Panc1 (cell line): ENCODE measurements at places on chromosomes 12 and 14. TPM values are rescaled to one million over a fixed set of nuclear protein-coding genes. Genes with fewer than 3 reads are reported as not detected.

NDRG2 gene
- 1.6 TPM for total RNA-seq

- no peaks in the 10 kb centered on the region for H3K36me3 ChIP-seq
- no peaks in the 10 kb centered on the region for H3K27me3 ChIP-seq
- no peak overlapping the region for H3K4me3 ChIP-seq
- no peak overlapping the region for H3K27ac ChIP-seq
These were observed 25.9 kb downstream of the CEP83 start for GRCh38 chr12:94433744-94434143.

FAIM2 gene
- 0.49 TPM for total RNA-seq

CLEC6A gene
- not detected for total RNA-seq

GRCh38 chr14:31263485-31264133, 56.0 kb upstream of the HECTD1 start:
- DNase-seq: peak; percentile 73
- no peak overlapping the region for H3K27ac ChIP-seq
- H3K4me1 ChIP-seq: no peaks in the 10 kb centered on the region; the same call in 1 of the 2 replicates
- no peaks in the 10 kb centered on the region for H3K27me3 ChIP-seq
- no peak overlapping the region for H3K4me3 ChIP-seq
- no peaks in the 10 kb centered on the region for H3K36me3 ChIP-seq

GRCh38 chr12:54558311-54558710, 8.9 kb downstream of the PDE1B start:
- no peak for DNase-seq
- H3K4me1 ChIP-seq: no peaks in the 10 kb centered on the region
- peaks cover 39% of the 10 kb centered on the region for H3K27me3 ChIP-seq
- H3K4me3 ChIP-seq: no peak overlapping the region

GRCh38 chr12:71958457-71958856, 19.8 kb downstream of the TPH2 start:
- H3K4me1 ChIP-seq: no peaks in the 10 kb centered on the region
- H3K27me3 ChIP-seq: no peaks in the 10 kb centered on the region; the same call in 1 of the 2 replicates
- no peak overlapping the region for H3K27ac ChIP-seq
- no peak for DNase-seq
- H3K36me3 ChIP-seq: no peaks in the 10 kb centered on the region

- no peak for DNase-seq
- H3K4me1 ChIP-seq: no peaks in the 10 kb centered on the region
- H3K36me3 ChIP-seq: no peaks in the 10 kb centered on the region
- H3K27ac ChIP-seq: no peak overlapping the region
- no peaks in the 10 kb centered on the region for H3K27me3 ChIP-seq
These were observed 69.2 kb downstream of the NTN4 start for GRCh38 chr12:95721320-95721719.

DNA sequence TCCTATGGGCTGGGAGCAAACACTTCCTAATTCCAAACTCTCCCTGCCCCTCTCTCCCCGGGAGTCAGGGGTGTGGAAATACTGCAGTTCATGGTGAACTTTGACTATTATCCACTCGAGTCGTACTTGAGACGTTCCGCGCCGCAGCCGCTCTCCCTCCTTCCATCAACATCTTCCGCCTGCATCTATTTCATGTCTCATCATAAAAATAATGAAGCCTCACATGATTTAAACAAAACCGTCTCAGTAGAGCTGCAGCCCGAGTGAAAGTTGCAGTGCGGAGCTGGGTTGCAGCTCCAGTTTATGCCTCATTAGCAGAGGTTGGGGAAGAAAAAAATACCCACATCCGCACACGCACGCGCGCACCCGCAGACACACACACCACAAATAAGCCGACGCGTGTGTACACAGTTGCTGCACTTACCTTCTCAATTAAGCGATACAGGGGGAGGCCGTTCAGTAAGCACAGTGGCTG, 283 bp downstream of the LMO3 start:
- no peaks in the 10 kb centered on the region for H3K36me3 ChIP-seq
- no peaks in the 10 kb centered on the region for H3K4me1 ChIP-seq
- DNase-seq: no peak
- no peak overlapping the region for H3K27ac ChIP-seq
- no peaks in the 10 kb centered on the region for H3K27me3 ChIP-seq
- H3K4me3 ChIP-seq: peak overlapping the region; percentile 36

DNA sequence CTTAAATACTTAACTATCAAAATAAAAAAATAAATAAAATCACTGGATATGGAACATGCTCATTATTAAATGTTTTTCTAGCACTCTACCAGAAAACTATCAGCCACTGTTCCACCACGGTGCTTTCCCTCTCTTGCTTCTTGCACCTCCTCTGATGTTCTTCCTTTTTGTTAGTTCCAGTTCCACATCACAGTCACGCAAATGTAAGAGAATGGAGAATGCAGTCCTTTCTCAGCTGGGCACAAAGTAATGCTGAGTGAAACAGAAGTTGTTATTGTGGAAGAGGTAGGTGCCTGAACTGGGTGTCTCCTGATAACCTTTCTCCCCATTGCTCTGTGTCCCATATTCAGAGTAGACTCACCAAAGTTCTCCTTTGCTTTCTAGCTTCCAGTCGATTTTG, 1116.9 kb upstream of the TMEM132C start:
- no peak for DNase-seq
- H3K27ac ChIP-seq: no peak overlapping the region
- no peaks in the 10 kb centered on the region for H3K36me3 ChIP-seq
- H3K4me3 ChIP-seq: no peak overlapping the region
- no peaks in the 10 kb centered on the region for H3K4me1 ChIP-seq

- DNase-seq: no peak
- no peaks in the 10 kb centered on the region for H3K27me3 ChIP-seq
- peaks cover 3% of the 10 kb centered on the region for H3K4me1 ChIP-seq
- H3K27ac ChIP-seq: no peak overlapping the region
These were observed 2.9 kb upstream of the DHRS2 start for GRCh38 chr14:23633160-23633701.

- H3K36me3 ChIP-seq: no peaks in the 10 kb centered on the region
- no peaks in the 10 kb centered on the region for H3K4me1 ChIP-seq
- H3K27me3 ChIP-seq: peaks cover 2% of the 10 kb centered on the region; the same call in 1 of the 2 replicates
- H3K4me3 ChIP-seq: no peak overlapping the region
- no peak for DNase-seq
These were observed 119.9 kb downstream of the CACNA1C start for GRCh38 chr12:2172491-2173214.

KCNJ8 gene
- not detected for total RNA-seq

RNF212B gene
- total RNA-seq: not detected

DHH gene
- total RNA-seq: 1.9 TPM

GRCh38 chr14:35047976-35048513, 2.0 kb downstream of the FAM177A1 start:
- no peaks in the 10 kb centered on the region for H3K27me3 ChIP-seq
- H3K36me3 ChIP-seq: no peaks in the 10 kb centered on the region; the same call in none of the 2 replicates
- H3K27ac ChIP-seq: no peak overlapping the region
- DNase-seq: no peak
- H3K4me1 ChIP-seq: peaks cover 5% of the 10 kb centered on the region; the same call in 1 of the 2 replicates

GRCh38 chr12:75888874-75889613, 142.5 kb downstream of the PHLDA1 start:
- DNase-seq: no peak
- peak overlapping the region; percentile 98 for H3K27ac ChIP-seq
- no peaks in the 10 kb centered on the region for H3K27me3 ChIP-seq
- H3K4me3 ChIP-seq: peak overlapping the region; percentile 37
- no peaks in the 10 kb centered on the region for H3K36me3 ChIP-seq

DNA sequence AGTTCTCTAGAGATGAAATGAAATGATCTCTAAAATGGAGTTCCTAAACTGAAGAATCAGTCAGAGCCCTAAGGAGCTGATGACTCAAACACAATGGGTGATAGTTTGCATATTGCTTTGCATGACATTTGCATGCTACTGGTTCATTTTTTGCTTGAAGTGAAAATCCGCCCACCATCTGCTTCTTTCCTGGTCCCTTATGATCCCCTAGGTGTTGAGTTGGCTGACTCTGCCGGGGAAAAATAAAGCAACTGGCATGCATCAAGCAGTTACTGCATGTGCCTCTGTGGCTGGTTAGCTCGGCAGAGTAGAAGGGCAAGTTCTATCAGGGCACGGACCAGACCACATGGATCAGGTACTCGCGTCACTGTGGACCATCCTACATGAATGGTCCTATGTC, 151.1 kb downstream of the PPM1H start:
- no peaks in the 10 kb centered on the region; the same call in 1 of the 2 replicates for H3K4me1 ChIP-seq
- H3K36me3 ChIP-seq: no peaks in the 10 kb centered on the region
- H3K4me3 ChIP-seq: no peak overlapping the region

DACT1 gene
- total RNA-seq: 0.15 TPM

DNA sequence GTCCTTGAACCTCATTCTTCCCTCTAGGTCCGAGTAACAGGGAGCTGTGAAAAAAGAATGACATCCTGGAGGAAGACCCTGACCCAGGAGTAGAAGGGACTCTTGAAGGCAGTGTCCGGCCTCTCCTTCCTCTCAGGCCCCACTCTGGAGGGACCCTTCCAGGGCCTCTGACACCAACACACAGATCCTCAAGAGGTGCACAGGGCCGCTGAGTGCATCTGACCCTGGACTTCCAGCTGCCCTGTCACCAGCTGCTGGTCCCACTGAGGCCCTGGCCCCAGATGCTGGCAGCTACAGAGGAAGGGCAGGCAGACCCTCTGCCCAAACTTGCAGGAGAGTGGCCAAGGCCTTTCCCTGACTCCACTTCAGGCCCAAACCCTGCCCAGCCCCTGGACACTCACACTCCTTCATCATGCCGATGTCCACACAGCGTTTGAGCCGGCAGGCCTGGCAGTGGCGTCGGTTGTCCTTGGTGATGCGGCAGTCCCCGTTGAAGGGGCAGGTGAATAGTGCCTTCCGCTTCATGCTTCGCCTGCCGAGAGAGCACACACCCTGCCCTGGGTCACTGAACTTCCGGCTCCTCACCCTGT, 40.1 kb downstream of the VDR start:
- H3K27ac ChIP-seq: no peak overlapping the region
- no peak overlapping the region for H3K4me3 ChIP-seq
- no peaks in the 10 kb centered on the region for H3K36me3 ChIP-seq
- no peak for DNase-seq
- H3K4me1 ChIP-seq: no peaks in the 10 kb centered on the region

- H3K4me3 ChIP-seq: peak overlapping the region; percentile 29; the same call in 1 of the 2 replicates
- H3K36me3 ChIP-seq: no peaks in the 10 kb centered on the region
- no peak for DNase-seq
- peak overlapping the region; percentile 86 for H3K27ac ChIP-seq
- no peaks in the 10 kb centered on the region for H3K27me3 ChIP-seq
- peaks cover 4% of the 10 kb centered on the region; the same call in 1 of the 2 replicates for H3K4me1 ChIP-seq
These were observed 30.9 kb upstream of the TUBA1C start for GRCh38 chr12:49233842-49234526.

DNA sequence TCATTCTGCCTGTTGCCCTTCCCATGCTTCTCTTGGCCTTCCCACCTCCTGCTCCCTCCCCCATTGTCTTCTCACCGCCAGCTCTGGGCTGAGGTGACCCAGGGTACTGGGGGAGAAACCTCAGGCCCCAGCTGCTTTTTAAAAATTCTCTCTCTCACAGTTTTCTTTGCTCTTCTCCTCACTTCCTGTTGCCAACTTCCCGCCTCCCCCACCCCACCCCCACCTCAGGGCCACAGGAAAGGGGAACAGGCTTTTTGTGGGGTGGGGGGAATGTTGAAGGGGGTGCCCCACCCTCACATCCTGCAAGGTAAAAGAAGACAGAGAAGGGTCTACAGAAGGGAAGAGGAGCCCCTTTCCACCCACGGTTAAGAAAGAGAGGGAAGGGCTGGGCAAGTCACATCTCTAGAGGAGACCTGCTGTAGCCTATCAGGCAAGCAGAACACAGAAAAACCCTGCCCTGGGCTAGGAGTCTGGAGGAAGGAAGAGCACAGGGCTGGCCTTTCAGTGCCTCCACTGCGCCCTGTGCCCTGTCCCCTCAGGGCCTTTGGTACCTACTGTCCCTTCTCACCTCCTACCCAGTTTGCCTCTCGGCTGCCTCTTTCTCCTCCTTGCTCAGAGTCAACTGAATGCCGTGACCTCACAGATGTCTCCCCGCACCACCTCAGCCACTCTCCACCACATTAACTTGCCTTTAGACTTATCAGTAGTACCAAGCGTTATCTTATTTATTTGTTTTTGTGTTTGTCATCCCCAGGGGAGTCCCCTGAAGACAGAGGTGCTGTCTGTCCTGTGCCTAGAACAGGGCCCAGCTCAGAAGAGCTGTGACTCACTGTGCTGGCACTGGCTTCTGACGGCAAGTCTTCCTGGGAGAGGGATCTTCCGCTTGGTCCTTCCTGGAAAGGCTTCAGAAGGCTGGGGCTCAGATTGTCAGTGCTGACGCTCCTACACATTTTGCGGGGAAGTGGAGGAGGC, 1.7 kb downstream of the ARHGAP9 start:
- H3K36me3 ChIP-seq: no peaks in the 10 kb centered on the region
- no peak overlapping the region for H3K27ac ChIP-seq
- DNase-seq: no peak
- H3K4me3 ChIP-seq: no peak overlapping the region
- H3K4me1 ChIP-seq: no peaks in the 10 kb centered on the region; the same call in 1 of the 2 replicates
- peaks cover 2% of the 10 kb centered on the region; the same call in 1 of the 2 replicates for H3K27me3 ChIP-seq

DNA sequence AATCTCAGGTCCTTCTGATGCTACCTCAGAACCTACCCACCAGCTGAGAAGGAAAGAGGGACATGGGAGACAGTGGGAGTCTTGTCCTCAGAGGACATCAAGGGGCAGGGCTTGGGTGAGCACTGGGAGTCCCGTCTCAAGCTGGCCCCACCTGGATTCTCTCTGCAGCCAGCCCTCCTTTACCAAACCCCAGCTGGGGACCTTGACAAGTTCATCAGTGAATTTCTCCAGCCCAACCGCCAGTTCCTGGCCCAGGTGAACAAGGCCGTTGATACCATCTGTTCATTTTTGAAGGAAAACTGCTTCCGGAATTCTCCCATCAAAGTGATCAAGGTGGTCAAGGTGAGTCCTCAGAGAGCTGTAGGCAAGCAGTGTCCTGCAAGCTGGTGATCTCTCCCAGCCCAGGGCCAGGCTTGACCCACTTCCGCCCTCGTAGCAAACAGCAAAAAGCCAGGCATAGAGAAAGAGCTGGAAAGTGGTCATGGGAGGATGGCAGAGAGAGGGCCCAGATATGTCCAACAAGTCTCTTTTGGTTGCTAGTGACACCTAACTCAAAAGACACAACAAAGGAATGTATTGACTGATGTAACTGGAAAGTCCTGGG, 14.2 kb upstream of the OAS2 start:
- H3K27me3 ChIP-seq: no peaks in the 10 kb centered on the region
- DNase-seq: no peak
- H3K4me3 ChIP-seq: no peak overlapping the region
- no peaks in the 10 kb centered on the region for H3K36me3 ChIP-seq
- no peak overlapping the region for H3K27ac ChIP-seq

PPP4R3A gene
- total RNA-seq: 54.8 TPM

GRCh38 chr14:51993285-51993920, 4.1 kb downstream of the RTRAF start:
- H3K36me3 ChIP-seq: peaks cover 33% of the 10 kb centered on the region
- no peak overlapping the region for H3K27ac ChIP-seq
- peaks cover 12% of the 10 kb centered on the region for H3K4me1 ChIP-seq
- H3K27me3 ChIP-seq: no peaks in the 10 kb centered on the region
- no peak overlapping the region for H3K4me3 ChIP-seq

- H3K27me3 ChIP-seq: no peaks in the 10 kb centered on the region
- no peak overlapping the region for H3K27ac ChIP-seq
- no peak for DNase-seq
- no peaks in the 10 kb centered on the region for H3K36me3 ChIP-seq
These were observed 632.8 kb downstream of the DIO2 start for GRCh38 chr14:79578470-79578869.
